ENCODE measurements at places on chromosomes 1 and 21. TPM values are rescaled to one million over a fixed set of nuclear protein-coding genes. Genes with fewer than 3 reads are reported as not detected.

DNA sequence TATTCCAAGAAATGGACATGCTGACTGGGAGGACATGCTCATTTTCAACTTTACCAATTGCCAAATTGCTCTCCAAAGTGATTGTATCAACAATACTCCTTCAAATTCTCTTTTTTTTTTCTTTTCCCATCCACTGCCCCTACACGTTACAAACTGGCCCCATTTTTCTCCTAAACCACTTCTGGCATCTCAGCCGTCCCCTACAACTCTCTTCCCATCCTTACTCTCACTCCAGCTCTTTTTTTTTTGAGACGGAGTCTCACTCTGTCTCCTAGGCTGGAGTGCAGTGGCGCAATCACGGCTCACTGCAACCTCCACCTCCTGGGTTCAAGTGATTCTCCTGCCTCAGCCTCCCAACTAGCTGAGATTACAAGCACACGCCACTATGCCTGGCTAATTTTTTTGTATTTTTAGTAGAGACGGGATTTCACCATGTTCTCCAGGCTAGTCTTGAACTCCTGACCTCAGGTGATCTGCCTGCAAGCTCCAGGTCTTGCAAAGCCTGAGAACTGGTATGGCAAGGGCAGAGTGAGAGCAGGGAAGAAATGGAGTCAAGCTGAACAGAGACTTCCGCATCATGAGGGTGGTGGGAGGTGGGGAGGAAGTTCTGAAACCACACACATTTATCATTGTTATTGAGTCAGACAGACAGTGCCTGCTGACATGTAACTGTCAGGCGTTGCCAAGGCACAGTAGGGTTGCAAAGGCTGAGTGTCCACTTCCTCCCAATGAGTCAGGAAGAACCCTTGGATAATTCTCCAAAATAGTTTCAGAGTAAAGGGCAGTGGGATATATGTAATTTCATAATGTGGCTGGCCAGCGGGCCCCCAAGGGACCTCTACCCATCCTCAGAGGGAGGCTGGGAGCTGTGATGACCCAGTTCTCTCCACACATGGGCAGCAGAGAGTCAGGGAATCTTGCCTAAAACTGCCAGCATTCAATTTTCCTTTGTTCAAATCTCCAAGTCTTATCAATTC, 17.4 kb downstream of the CELA3A start:
- DNase-seq = peak; percentile 96

DNA sequence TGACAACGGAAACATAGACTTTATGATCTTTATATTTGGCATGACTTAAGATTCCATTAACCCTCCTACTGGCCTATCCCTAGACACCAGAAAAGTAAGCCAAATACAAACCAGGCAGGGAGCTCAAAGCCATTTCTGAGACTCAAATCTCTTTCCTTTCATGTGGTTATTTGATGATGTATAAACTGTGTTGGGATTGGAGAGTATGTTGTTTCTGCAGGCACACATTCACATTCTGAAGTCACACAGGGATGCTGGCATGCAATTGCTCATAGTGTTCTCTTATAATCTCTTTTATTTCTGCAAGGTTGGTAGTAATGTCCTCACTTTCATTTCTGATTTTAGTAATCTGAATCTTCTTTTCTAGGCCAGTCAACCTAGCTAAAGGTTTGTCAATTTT, 5.8 kb downstream of the ZMYND12 start:
- DNase-seq = no peak

GRCh38 chr1:232556351-232556750, 73.6 kb downstream of the SIPA1L2 start:
- no peak for DNase-seq

DNA sequence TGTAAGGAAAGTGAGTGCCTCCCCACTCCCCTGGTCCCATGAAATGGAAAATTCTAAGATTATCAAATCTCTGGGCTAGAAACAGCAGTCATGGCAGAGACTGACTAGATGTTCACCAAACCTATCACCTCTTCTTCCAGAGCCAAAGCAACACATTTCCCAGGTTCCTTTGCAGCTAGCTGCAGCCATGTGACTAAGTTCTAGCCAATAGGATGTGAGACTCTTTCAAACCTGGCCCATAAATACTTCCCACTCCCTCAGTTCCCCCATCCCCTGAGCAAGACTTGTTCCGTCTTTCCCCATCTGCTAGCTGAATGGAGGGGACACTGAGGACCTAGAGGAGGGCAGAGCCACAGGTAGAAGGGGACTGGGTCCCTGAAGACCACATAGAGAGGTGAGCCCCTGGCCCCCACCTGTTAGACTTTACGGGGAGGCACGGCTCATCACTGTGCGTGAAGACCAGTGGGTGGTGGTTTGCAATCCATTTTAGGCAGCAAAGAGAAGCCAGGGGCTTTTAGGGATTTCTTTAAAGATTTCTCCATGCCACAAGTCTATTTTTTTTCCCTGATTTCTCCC, 17.2 kb downstream of the FAM43B start:
- DNase-seq = no peak

DNA sequence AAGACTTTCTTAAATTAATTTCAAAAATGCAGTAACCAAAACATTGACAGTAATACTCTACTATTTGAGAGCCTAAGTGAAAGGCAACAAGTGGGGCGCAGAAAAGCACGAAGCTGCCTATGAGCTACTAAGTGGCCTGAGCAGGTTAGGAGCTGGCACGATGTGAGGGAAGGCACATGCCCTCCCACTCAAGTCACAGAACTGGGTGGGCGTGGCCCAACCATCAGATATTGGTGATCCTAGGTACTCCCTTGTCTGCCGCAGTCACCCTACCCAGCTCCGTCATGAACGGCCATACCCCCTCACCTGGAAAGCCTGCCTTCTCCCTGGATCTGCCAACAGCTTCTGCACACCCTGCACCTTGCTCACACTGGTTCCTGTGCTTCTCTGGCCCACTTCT, 40.8 kb downstream of the SSBP3 start:
- no peak for DNase-seq

- DNase-seq = no peak
Observed at GRCh38 chr1:37718901-37719571, 26.7 kb downstream of the CDCA8 start.

GRCh38 chr21:28885853-28886177, 106.9 kb downstream of the LTN1 start:
- no peak for DNase-seq

GRCh38 chr1:61332796-61333195, 250.4 kb downstream of the NFIA start:
- no peak for DNase-seq

- DNase-seq = peak; percentile 18
Observed at GRCh38 chr1:66489972-66490601, 43.9 kb upstream of the SGIP1 start.

DNA sequence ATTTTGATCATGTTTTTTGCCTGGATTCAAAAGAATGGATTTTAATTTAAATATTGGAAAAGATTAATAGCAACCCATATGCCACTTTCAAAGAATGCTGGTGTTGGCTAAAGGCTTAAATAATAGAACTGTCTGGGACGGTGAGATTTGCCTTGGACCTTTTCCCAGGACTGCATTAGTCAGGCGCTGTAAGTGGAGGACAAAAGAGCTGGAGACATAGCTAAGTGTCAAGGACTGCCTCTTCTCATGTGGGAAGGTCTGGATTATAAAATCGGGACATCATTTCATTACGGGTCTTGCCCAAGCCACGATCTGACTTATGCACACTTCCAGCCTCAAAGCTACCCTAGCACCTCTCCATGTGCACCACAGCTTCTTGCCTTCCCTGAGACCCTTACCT, 458.5 kb upstream of the DEPDC1 start:
- DNase-seq = peak; percentile 28

- peak; percentile 27 for DNase-seq
Observed at GRCh38 chr1:202193614-202194327, at the start of gene LGR6. Gene LGR6, plus strand, starts transcription at chr1:202193799. Its CDS starts 191 bp downstream, at chr1:202193990.

DNA sequence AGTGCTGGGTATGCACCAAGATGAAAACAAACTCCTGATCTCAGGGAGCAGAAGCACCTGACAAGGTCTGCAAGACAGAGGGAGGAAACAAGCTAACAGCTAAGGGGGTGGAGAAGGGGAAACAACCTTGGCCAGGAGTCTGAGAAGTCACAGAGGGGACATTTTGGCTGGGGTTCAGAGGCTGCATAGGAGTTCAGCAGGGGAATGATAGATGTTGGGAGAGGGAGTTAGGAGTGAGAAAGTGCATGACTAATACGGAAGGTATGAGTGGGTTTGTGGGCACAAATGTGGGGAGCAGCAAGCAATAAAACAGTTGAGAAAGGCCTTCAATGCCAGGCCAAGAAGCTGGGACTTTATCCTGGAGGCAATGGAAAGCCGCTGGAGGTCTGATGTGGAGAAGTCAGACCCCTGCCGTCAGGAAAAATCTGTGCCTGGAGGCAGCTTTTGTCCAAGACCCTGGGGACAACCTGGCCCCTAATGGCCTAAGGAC, 16.4 kb downstream of the EPHA2 start:
- DNase-seq = peak; percentile 96

- no peak for DNase-seq
Observed at GRCh38 chr21:36446301-36446700, 33.6 kb downstream of the CLDN14 start.

DNA sequence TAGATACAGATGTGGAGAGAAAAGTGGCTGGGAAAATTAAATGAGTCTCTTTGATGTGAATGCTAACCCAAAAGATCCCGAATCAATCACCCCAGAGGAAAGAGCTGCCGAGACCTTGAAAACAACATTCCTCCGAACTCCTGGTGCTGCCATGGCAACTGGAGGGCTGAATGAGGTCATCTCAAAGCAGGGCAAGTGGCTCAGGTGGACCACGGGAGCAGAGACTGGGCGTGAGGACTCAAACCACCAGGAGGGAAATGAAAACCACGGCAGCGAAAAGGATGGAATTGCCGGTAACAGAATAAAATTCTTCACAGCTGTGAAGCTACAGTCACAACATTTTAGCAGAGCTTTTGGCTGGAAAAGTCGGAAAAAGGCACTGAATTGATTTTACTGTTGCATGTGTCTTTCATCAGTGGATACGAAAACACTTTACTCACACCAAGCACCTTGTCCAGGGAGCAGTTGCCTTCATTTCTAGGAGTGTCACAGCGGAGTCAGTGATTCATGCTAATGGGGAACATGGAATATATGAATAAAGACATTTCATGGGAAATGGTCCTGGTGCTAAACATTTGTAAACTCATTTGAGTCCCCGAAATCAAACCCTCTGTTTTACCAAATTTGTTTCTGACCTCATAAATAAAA, 23.2 kb upstream of the BECN2 start:
- peak; percentile 78 for DNase-seq

- no peak for DNase-seq
Observed at GRCh38 chr1:202278751-202279150, 63.0 kb downstream of the UBE2T start.

DNA sequence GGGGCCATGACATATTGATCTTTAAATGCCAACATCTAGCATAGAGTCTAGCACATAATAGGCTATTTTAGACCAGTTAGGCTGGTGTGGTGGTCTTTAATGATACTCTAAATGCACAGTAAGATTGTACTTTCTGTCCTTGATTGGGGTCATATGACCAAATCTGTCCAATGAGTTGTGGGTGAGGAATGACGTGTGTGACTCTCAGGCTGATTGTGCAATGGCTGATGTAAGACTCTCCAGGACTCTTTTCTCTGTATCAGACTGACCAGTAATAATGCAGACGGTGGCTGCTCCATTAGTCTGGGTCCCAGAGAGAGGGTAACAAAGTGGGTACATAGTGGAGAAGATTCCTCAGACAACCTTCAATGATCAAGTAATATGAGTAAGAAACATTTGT, 541.6 kb upstream of the CAMK1G start:
- no peak for DNase-seq

GRCh38 chr1:59194621-59195020, 102.3 kb upstream of the FGGY start:
- DNase-seq = no peak

DNA sequence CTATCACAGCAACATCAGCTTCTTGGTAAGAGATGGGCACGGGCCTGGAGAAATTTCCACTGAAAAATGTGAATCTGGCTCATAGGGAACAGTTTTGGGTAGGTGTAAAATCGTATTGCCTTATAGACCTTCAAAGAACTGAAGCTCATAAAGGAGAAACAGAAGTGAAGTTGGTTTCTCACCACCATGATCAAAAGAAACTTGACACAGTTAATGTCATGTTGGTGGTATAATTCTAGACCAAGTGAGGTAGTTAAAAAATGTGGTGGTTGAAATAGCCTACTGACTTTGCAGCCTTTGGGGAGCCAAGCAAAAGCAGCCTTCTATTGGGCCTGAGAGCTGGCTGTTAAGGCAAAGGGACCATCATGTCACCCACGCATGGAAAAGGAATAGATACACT, 8.9 kb downstream of the CD1D start:
- no peak for DNase-seq

- DNase-seq = no peak
Observed at GRCh38 chr1:233261206-233261605, 34.3 kb downstream of the PCNX2 start.

DNA sequence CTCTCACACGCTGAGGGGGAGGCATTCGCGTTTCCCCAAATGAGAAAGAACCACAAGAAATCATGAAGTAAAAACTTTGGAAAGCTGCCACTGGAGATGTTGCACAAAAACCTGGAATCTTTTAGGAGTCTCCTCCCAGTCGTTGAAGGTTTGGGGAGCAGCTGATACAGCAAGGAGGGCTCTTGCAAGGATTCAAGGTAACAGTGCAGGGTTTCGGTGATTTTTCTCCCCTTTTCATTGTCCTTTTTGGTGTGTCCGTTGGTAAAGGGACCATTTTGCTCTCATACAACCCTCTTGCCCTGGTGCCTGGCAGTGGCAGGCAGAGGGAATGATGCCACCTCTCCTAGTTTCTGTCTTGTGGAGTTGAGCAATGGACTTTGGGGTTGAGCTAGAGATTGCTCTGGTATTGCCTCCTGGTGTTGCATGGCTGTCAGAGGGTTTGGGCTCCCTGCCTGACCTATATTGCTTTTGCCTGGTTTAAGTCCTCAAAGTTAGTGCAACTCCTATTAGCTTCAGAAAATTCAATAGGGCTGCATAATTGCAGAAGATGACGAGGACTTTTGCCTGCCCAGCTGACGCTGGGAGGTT, 872 bp downstream of the BRINP2 start:
- no peak for DNase-seq

GRCh38 chr1:247614625-247615024, 9.2 kb downstream of the OR2G3 start:
- DNase-seq = no peak

- peak; percentile 7 for DNase-seq
Observed at GRCh38 chr1:913491-914130, 10.1 kb upstream of the SAMD11 start.

- DNase-seq = peak; percentile 40
Observed at GRCh38 chr1:29195881-29196291, 14.2 kb upstream of the SRSF4 start.

Gene NPR1
- not detected for total RNA-seq

Gene NTNG1
- total RNA-seq = 3.4 TPM

Gene AMY2B
- total RNA-seq = 0.86 TPM

Gene ANGPTL1
- not detected for total RNA-seq

Gene KCNJ9
- total RNA-seq = not detected

Gene BGLAP
- not detected for total RNA-seq

Gene ECM1
- 15.4 TPM for total RNA-seq

Gene ALX3
- total RNA-seq = not detected

Gene PRDM16
- total RNA-seq = 3.1 TPM

Gene FCRL2
- not detected for total RNA-seq

Gene SYT2
- total RNA-seq = under 0.01 TPM

Gene LCE1F
- total RNA-seq = not detected

Gene C1QB
- total RNA-seq = not detected

Gene TMPRSS15
- 0.03 TPM for total RNA-seq

Gene PLXNA2
- total RNA-seq = 3.3 TPM
